ENCODE measurements at places on chromosomes 3 and 15. TPM values are rescaled to one million over a fixed set of nuclear protein-coding genes. Genes with fewer than 3 reads are reported as not detected.

- no peak for DNase-seq
These were observed 28.6 kb downstream of the COLQ start for GRCh38 chr3:15492847-15493360.

CSTA gene
- 11.0 TPM for total RNA-seq

GRCh38 chr3:82240322-82240721 lies 478.9 kb upstream of the GBE1 start:
- DNase-seq: no peak

- DNase-seq: no peak
These were observed 152.1 kb downstream of the NEK10 start for GRCh38 chr3:27216955-27217552.

MYO5C gene
- total RNA-seq: 23.7 TPM

GRCh38 chr3:58668247-58668646 lies 1.7 kb upstream of the FAM3D start:
- no peak for DNase-seq

STAB1 gene
- 0.28 TPM for total RNA-seq

DNA sequence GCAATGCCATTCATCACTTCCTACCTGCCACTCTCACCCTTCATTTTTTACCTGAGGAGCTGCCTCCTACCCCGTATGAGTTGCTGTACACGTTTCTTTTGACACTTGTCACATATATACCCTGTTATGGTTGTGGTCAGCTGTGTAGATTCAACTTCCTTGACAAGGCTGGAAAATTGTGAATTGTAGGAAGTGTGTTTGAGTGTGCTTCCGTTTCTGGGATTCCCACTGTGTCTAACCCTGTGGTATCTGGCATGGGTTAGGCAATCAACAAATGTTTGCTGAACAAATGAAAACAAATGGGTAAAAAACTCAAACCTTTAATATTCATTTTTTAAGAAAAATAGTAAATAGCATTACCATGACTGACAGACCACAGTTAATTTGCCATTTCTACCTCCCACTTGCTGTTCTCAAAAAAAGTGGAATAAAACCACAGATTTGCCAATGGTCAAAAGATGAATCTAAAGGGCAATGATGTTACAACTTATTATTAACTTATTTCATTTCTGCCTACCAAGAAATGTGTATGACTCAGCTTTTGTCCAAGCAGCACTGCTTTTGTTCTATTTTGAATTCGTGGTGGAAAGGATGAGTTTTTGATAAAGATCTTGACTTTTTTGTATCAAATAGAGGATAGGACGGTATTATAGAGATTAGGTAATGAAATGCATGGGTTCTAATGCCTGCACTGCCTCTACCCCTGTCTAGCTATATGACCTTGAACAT lies 404.6 kb downstream of the LPP start:
- no peak for DNase-seq

GRCh38 chr15:99282121-99282520 lies 30.8 kb downstream of the LRRC28 start:
- no peak for DNase-seq

GJD2 gene
- not detected for total RNA-seq

- no peak for DNase-seq
These were observed 53.8 kb upstream of the TTBK2 start for GRCh38 chr15:42974202-42974862.

- DNase-seq: no peak
These were observed 84.9 kb downstream of the MEIS2 start for GRCh38 chr15:37015451-37015850.

GRCh38 chr3:142356818-142357217 lies 91.0 kb downstream of the XRN1 start:
- no peak for DNase-seq

TM4SF1 gene
- total RNA-seq: 226 TPM

DNA sequence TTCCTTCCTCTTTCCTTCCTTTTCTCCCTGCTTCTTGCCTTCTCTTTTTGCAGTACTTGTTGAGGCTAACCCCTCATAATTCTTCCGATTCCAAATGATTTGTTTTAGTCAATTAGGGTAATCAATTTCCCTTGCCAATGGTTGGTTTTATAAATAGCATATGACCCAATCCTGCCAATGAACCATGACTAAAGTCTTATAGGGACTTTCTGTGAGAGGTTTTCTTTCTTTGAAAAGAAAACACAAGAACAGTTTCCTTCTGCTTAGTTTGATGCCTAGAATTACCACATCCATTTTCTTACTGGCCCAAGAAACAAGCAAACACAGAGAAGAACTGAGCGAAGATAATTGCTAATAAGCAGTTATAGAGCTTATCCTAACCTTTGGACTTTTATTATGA lies 292.5 kb upstream of the SATB1 start:
- no peak for DNase-seq

DNA sequence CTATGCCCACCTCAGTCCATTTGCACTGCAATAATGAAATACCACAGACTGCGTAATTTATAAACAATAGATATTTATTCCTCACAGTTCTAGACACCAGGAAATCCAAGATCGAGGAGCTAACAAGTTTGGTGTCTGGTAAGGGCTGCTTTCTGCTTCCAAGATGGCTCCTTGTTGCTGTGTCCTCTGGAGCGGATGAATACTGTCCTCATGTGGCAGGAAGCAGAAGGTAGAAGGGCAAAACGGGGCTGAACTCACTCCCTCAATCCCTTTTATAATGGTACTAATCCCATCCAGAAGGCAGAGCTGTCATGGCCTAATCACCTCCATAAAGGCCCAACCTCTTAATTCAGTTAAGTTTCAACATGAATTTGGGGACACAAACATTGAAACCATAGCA lies 75.3 kb downstream of the P2RY1 start:
- peak; percentile 4 for DNase-seq

DNA sequence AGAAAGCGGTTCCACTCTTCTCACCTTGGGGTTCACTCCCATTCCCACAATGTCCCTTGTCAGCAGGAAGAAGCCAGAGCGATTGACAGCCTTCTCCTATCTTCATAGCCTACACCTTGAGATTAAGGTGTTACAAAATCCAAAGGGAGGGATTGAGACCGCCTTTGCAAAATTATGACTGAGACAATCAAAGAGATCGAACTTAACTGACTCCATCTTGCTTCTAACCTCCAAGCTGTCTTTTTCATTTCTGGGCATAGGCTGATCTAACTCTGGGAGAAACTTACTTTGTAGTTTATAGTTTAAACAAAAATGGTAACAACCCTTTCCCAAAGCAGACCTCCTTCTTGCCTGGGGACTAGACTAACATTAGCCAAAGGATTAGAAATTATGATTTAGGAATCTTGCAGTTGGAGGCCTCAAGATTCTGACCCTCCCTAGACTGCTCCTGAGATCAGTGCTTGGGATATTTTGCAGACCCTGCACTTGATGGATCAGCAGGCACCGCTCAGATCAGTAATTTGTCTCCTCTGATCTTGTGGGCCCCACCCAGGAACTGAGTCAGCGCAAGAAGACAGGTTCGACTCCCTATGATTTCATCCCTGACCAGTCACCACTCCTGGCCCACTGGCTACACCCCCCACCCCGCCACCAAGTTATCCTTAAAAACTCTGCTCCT lies 40.0 kb downstream of the PAQR5 start:
- no peak for DNase-seq

GRCh38 chr3:33134026-33134625 lies 20.3 kb downstream of the CRTAP start:
- no peak for DNase-seq

ATP10A gene
- total RNA-seq: 0.36 TPM

SKOR1 gene
- 0.10 TPM for total RNA-seq

GRCh38 chr3:134291319-134292254 lies 40.9 kb upstream of the RYK start:
- DNase-seq: no peak

DNA sequence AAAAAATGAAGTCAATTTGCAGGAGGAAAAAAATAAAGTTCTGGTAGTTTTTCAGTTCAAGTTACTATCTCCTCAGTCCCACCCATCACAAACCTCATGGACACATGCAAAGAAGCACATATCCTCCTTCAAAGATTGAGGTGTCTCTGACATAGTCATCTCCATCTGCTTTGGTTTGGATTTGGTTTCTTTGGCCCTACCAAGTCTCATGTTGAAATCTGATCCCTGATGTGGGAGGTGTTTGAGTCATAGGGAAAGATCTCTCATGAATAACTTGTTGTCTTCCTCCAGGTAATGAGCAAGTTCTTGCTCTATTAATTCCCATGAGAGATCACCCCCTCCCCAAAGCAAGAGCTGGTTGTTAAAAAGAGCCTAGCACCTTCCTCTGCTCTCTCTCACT lies 446.8 kb downstream of the IGSF11 start:
- no peak for DNase-seq

DNA sequence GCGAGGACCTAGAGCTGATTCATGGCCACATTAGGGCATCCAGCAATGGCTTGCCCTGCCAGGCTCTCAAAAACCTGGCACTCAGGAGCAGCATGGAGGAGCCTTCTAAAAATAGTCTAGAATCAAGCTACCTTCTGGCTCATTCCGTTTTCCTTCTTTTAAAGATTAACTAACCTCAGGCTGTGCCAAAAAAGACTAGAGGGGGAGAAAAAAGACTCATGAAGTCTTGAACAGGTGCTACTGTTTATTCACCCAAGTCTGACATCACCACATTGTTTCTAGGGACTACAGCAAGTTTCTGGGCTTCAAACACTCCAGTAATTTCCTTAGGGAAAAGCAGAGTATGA lies 125.8 kb downstream of the TNIK start:
- no peak for DNase-seq

- no peak for DNase-seq
These were observed 339.8 kb downstream of the EPHA3 start for GRCh38 chr3:89447243-89447642.

DNA sequence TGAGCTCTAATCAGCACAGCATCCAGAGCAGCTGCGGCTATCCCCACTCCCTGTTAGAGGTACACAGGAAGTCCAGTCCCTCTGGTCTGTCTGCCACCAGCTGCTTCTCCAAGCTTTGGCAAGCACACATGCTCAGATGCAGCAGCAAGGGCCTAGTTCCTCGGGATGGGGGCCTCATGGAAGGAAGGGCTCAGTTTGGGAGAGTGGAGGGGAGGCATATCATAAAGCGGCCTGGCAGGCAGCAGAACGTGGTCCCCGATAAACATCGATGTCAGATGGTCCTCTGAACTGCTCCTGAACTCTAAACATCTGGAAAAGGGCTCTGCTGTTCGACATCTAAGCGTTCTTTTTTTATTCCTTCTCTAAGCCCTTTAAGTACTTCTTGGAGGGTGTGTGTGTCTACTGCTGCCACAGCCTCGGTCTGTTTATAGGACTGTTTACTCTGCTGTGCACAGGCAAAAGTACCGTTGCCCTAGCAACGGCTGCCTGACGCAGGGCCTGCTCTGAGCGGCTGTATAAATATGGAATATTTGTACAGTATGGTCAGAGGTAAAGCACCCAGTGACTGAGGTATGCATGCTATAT lies 74.6 kb downstream of the PRICKLE2 start:
- DNase-seq: peak; percentile 68

MELTF gene
- total RNA-seq: 3.2 TPM

CLDN18 gene
- not detected for total RNA-seq

DNA sequence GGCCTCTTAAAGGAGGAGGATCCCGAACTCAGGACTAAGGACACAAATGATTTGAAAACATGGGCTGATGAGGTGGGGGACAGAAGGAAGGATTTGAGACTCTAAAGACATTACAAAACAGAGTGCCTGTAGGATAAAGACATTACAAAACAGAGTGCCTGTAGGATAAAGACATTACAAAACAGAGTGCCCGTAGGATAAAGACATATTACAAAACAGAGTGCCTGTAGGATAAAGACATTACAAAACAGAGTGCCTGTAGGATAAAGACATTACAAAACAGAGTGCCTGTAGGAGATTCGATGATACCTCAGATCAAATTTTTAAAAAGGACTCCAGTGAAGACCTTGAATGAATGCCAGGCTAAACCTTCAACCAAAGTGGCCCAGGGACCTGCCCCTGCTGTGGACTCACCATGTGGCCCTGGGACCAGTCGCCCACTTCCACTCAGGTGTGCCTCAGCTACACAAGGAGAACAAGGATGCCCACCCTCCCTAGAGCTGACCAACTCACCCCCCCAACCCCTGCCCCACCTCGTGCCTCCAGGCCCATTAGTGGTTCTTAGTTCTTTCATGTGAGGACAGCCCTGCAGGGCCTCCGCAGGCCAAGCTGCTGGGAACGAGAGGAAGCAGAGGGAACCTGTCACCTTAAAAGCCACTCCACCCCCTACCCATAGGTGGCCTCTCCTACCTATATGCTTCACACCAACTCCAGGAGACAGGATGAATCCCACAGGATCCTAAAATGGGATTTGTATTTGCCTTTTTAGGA lies 59.8 kb downstream of the SH3BP5 start:
- no peak for DNase-seq

ZNF660 gene
- 3.3 TPM for total RNA-seq

TNNC1 gene
- total RNA-seq: 18.7 TPM
